Fibroblast of gingiva (primary cell): ENCODE measurements at places on chromosomes 16 and 17.

- DNase-seq: peak; percentile 14
Measured at GRCh38 chr16:48608871-48609651, 919 bp downstream of the N4BP1 start.

DNA sequence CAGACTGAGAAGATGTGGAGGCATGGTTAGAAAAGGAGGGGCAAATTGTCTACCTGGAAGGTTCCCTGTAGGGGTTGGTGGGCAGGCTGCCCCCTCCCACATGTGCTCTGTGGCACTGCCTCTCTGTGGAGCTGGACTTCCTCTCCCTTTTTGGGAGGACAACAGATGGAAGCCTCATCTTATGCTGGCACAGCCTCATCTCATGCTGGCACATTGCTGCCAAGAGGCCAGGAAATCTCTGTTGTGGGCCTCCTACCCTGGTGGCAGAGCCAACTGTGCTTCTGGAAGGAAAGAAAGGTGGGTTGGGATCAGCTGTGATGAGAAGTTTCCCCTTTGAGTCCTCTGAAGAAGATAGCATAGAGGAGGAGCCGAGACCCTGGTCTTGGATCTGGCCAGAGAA lies 19.7 kb upstream of the BRD7 start:
- DNase-seq: no peak

GRCh38 chr16:55734665-55735064 lies 78.9 kb downstream of the SLC6A2 start:
- DNase-seq: no peak

DNA sequence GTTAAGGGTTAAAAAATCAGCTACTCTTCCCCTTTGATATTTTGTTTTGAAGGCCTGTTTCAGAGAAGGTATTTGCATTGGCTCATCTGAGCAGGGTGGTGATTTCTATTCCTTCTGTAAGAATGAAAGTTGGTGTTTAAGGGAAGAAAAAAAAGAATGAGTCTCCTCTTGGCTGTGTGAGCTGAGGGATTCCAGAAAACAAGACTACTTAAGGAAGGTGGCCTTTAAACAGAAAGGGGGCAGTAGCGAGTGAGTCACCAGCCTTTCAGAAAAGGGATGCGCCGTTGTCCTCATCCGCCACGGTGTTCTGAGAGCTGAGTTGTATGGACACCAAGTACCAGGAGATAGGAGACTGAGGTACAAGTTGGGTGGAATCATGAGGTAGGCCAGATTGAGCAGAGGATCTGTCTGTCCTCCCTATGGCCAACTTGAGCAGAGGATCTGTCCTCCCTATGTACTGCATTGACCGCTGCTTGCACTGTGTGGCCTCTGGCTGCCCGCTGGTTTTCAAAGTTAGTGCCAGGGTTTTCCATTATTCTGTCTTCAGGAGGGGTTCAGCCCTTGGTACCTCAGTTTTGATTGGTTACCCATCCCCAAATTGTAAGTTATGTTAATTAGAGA lies 8.2 kb downstream of the PRKCA start:
- no peak for DNase-seq

DNA sequence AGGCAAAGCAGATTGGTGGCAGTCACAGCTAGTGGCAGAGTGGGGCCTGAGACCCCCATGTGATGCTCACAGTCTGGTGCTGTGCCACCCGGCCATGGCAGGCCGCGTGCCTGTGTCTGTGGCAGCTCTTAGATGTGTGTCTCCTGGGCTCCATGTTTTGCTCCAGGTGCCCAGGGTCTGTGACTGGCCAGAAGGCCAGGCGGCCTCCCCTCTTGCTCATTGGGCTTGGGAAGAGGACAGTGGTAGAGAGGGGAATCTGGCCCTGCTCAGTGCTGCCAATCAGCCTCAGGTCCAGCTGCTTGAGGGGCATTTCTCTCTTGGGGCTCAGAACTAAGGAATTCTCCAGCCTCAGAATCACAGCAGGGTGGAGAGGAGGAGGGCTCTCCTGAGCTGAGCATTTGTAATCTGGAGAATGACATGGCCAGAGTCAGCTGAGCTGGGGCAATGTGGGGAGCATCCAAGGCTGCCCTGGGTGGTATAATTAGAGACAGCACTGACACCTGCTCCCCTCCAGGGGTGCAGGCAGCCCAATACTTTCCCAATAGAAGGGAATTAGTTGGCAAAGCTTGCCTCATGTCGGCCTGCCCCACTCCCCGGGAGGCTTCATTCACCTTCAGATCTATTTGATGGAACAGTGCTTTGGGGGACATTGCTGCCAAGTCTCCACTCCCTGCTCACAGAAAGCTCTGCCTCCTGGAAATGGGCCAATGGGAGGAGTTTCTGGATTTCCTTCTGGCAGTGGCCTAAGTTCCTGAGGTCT lies 2.7 kb upstream of the LASP1NB start:
- DNase-seq: peak; percentile 77

DNA sequence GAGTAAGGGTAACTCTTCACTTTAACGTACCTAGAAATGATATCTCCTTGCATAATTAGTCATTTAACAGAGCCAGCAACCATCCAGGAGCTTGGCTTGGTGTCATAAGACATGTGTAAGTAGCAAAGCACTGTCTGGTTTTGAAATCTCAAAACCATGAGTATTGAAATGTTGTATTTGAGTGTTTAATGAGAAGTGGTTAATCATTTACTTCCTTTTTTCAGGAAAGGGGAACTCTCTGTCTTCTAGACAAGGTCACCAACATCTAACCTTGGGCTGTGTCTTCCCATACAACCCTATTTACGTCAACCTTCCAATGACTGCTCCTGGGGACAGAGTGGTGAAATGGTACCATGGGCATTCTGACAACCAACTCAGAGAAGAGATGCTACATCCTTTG lies 27.1 kb downstream of the PMP22 start:
- DNase-seq: no peak

DNA sequence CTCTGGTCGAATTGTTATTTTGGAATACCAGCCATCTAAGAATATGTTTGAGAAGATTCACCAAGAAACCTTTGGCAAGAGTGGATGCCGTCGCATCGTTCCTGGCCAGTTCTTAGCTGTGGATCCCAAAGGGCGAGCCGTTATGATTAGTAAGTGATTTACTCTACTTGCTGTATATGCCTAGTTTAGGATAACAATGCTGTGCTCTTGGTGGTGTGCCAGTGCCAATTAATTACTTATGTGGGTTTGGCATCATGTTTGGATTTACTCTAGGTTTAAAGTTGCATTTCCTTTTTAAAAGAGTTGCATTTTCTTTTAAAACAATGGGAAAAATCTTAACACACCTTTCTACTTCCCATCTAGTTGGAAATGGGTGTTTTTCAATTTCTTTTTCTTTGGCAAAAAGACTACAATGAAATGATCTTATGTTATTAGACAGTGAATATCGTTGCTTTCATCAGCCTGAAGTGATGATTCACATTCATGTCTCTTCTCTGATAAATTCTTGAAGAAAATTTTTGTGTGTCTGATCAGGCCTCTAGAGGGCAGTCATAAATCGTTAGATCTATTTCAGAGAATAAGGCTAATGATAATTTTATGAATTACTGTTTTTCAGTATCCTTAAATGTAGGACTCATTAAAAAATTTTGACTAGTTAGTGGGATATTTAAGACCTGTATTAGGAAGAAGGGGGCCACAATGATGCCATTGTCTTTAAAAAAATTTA lies 5.6 kb downstream of the SF3B3 start:
- DNase-seq: peak; percentile 64

- no peak for DNase-seq
Measured at GRCh38 chr16:68710211-68710610, 26.9 kb upstream of the CDH1 start.

DNA sequence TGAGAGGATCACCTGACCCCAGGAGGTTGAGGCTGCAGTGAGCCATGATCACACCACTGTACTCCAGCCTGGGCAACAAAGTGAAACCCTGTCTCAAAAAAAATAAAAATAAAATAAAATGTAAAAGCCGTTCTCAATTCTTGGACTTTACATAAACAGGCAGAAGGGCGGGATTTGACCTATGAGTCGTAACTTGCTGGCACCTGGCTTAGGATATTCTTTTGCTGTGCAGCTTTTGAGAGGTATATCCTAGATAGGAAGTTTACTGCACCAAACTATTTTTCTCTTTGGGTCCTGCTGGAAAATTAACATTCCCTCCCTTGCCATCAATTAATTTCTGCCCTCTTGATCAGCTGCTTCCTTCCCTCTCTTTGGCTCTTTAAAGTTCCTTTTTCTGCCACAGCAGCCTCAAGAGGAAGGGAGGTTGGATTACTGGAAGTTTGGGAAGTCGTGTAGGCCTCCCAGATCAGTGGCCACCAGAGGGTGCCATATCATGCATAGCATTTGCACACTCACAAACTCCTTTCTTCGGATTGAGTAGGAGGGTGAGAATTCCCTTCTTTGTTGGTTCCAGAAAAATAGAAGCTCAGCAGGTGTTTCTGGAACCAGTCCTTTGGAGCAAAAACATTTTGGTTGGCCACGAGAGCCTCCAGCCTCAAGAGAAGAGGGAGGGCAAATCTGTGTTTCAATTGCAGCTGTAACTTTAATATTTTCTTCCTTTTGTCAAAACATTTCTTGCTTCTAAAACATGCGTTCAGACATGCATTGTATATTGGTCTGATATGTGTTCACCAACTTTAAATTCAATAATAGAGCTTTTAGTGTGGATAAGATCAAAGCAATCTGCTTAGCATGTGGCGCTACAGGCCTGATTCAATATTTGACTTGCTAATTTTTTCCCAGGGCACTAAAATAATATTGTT lies 147.3 kb downstream of the CCDC182 start:
- peak; percentile 73 for DNase-seq

GRCh38 chr17:20053361-20053964 lies 44.3 kb downstream of the SPECC1 start:
- no peak for DNase-seq

DNA sequence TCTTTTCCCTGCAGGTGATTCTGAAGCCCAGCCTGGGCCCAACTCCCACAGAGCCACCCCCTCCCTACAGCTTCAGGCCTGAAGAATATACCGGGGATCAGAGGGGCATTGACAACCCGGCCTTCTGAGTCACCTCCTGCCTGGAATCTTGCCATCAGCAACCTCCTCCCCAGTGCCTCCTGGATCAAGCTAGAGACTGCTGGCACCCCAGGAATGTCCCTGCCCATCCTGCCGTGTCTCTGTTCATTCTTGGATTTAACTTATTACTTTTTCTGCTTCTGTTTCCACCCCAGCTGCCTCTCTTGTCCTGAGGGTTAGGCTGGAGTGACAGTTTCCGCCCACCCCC lies 4.9 kb downstream of the TMEM92 start:
- DNase-seq: no peak

DNA sequence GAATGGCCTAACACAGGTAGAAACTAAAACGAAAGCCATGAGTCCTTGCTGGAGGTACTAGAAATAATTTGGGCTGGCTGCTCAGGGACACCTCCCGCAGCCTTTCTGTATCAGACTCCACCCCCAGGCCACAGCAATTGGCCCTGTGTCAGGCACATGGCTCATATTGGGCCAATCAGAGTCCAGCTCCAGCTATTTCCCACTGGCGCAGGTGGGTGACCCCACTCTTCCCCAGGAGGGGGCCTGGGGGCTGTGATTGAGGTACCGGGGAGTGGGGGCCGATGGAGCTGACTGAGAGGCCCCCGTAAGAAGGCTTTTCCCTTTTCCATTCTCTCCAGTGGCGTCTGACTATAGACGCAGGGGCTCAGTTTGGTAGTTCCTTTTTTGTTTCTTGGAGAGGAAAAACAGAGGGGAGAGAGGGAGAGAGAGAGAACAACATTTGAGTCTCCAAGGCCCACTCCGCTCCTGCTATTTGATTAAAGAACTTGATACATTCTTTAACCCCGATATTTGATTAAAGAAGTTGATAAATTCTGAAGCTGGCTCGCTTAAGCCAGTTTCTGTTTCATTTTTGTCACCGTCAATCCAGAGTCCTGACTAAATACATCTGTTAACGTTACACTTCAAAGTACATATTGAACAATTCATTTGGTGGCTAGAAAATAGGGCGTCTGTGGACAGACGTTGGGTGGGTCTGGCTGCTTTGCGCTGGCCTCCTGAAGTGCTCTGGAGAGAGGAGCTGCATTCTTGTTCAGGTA lies 26.3 kb downstream of the FOXL1 start:
- DNase-seq: no peak

GRCh38 chr16:79263425-79263824 lies 337.1 kb downstream of the MAF start:
- DNase-seq: no peak

GRCh38 chr17:77836557-77837041 lies 121.9 kb upstream of the TNRC6C start:
- peak; percentile 15 for DNase-seq

DNA sequence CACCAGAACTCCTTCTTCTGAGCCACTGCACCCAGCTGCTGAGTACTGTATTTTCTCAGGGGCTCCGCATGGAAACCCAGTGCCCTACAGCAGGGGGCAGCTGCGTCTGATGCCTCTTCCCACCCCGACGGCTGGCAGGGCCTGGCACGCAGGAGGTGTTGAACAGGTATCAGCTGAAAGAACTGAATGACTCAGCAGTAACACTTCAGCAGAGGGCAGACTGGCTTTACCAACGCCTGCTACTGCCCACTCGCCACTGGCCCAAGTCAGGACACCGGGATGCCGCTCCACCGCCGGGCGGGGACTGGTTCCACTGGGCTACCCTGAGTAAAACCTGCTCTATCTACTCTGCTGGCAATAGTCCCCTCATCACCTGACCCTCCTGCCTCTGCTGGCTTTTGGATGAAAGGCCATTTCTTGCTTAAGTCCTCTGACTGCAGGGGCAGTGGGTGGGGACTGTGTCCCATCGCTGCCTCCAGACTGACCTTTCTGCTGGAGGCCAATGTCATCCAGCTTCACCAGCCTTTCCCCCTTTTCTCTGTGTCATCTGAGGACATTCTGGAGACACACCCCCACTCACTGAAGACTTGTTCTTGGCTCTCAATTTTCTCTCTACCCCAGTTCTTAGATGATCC lies 100.4 kb upstream of the FA2H start:
- no peak for DNase-seq

DNA sequence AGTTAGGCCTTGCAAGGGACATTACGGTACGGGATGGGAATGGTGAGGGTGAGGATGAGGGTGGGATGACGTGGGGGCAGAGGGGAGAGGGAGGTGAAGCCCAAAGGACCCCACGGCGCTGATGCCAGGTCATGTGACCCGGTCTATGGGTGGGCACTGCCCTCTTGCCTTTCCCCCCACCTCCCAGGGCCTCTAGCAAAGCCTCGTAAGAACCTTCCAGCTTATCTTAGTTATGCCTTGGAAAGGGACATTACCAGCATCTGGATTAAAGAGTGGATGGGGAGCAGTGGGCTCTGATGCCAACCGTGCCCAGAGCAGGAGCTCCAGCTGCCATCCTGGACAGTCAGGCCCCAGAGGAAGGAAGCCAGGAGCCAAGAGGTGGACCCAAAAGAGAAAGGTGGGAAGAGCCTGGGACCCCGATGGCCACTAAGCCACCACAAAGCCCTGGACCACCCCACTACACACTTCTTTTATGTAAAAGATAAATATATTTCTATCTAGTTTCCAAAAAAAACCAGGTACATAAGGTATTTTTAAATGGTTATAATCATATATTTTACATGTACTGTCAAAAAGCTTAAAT lies 40.9 kb downstream of the TK2 start:
- no peak for DNase-seq

GRCh38 chr17:488993-489757 lies 136.6 kb upstream of the RPH3AL start:
- peak; percentile 62 for DNase-seq

GRCh38 chr16:20380782-20381181 lies 23.8 kb downstream of the PDILT start:
- no peak for DNase-seq
